Fibroblast of lung (primary cell): ENCODE measurements at places on chromosomes 5 and 9. TPM values are rescaled to one million over a fixed set of nuclear protein-coding genes. Genes with fewer than 3 reads are reported as not detected.
A peak's percentile ranks its signal among the peaks of the same experiment; 100 is the strongest.

FBP2 gene
- not detected in 2 replicates for total RNA-seq

- H3K27me3 ChIP-seq = no peaks in the 10 kb centered on the region
- no peaks in the 10 kb centered on the region for H3K36me3 ChIP-seq
- no peak overlapping the region for H3K4me3 ChIP-seq
- DNase-seq = no peak
- no peaks in the 10 kb centered on the region for H3K4me1 ChIP-seq
- H3K27ac ChIP-seq = no peak overlapping the region
Measured at GRCh38 chr9:71368157-71368556, 246.7 kb upstream of the TRPM3 start.

- DNase-seq = no peak
- no peaks in the 10 kb centered on the region for H3K27me3 ChIP-seq
- no peaks in the 10 kb centered on the region for H3K36me3 ChIP-seq
Measured at GRCh38 chr5:157273131-157273556, 7.2 kb downstream of the CYFIP2 start.

DNA sequence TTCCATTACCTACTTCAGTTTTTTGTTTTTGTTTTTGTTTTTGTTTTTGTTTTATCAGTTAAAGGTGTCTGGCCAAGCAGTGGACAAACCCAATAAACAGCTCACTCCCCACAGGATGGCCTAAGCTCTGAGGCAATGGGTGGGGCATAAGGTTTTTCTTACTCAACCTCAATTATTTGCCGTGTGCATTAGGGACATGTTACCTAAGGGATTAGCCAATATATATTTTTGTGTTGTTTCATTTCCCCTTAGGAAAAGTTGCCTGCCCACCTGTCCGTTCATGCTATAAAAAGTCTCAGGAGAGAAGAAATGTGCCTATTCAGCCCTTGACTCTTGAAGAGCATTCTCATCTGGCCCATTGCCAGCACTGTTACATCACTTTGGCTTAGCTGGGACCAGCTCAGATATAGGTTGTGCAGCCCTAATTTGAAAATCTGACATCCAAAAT, 7.3 kb downstream of the SH3RF2 start:
- H3K4me1 ChIP-seq = peaks cover 5% of the 10 kb centered on the region
- no peaks in the 10 kb centered on the region for H3K36me3 ChIP-seq
- H3K27ac ChIP-seq = no peak overlapping the region
- DNase-seq = peak; percentile 55
- H3K4me3 ChIP-seq = no peak overlapping the region
- no peaks in the 10 kb centered on the region for H3K27me3 ChIP-seq

FOXI1 gene
- not detected in 2 replicates for total RNA-seq

DNA sequence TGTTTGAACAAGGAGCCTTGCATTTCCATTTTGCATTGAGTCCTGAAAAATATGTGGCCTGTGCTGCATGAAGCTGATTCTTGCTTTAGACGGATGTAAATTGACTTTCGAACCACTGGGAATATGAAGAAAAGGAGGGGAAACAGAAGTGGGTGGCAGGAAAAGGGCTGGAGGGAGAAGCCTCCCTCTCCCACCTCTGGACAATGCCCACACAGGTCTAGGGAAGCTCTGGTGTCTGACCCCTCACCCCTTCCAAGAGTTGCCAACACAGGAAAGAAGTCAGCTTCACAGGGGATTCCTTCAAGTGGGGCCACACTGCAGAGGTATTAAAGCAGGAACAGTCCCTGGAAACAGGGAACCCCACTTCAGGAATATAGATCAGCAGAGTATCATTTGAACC, 52.2 kb downstream of the ZNF366 start:
- H3K27me3 ChIP-seq = no peaks in the 10 kb centered on the region
- no peak overlapping the region for H3K4me3 ChIP-seq
- H3K4me1 ChIP-seq = peaks cover 19% of the 10 kb centered on the region
- H3K36me3 ChIP-seq = no peaks in the 10 kb centered on the region

SAXO1 gene
- under 0.01 and 0.17 TPM in 2 replicates for total RNA-seq

SLC6A3 gene
- total RNA-seq = not detected in 2 replicates

PCDHB10 gene
- 0.77 and 2.0 TPM in 2 replicates for total RNA-seq

- no peak overlapping the region for H3K4me3 ChIP-seq
- H3K36me3 ChIP-seq = no peaks in the 10 kb centered on the region
- peaks cover 18% of the 10 kb centered on the region for H3K4me1 ChIP-seq
- H3K27ac ChIP-seq = no peak overlapping the region
- peak; percentile 86 for DNase-seq
- H3K27me3 ChIP-seq = no peaks in the 10 kb centered on the region
Measured at GRCh38 chr9:76162751-76163500, 231.3 kb downstream of the RFK start.

SPINK6 gene
- not detected in 2 replicates for total RNA-seq

NTRK2 gene
- 0.26 and 0.66 TPM in 2 replicates for total RNA-seq

DNA sequence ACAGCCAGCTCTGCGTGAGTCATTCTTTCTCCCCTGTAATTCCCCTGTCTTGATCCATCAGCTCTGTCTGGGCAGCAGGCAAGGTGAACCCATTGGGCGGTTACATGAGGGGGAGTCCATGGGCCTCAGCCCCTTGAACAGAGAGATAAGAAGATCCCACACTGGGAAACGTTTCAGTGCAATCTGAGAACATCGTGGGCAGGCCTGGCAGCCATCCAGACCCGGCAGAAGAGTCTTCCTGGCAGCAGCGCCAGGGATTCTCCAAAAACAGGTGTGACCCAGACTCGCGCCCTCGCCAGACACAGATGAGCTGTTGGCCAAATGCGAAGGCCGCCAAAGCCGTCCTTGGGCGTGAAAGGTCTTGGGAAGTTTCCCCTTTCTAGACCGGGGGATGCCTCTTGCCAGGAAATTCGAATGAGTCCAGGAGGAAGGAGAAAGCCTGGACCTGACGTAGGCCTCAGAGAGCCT, 6.4 kb upstream of the SLC12A7 start:
- no peaks in the 10 kb centered on the region for H3K27me3 ChIP-seq
- H3K4me1 ChIP-seq = no peaks in the 10 kb centered on the region
- H3K27ac ChIP-seq = no peak overlapping the region
- no peaks in the 10 kb centered on the region for H3K36me3 ChIP-seq
- no peak overlapping the region for H3K4me3 ChIP-seq
- DNase-seq = no peak
